ENCODE measurements at places on chromosomes 16 and 17. TPM values are rescaled to one million over a fixed set of nuclear protein-coding genes. Genes with fewer than 3 reads are reported as not detected.

The NEUROD2 gene
- under 0.01 TPM for total RNA-seq

The MRPL28 gene
- 85.7 TPM for total RNA-seq

The MGAT5B gene
- 0.32 TPM for total RNA-seq

The CBX2 gene
- 1.2 TPM for total RNA-seq

The CCL17 gene
- total RNA-seq = not detected

The SSH2 gene
- 18.6 TPM for total RNA-seq

The TEX14 gene
- total RNA-seq = under 0.01 TPM

The GP2 gene
- not detected for total RNA-seq

The TBC1D28 gene
- not detected for total RNA-seq

The DRC7 gene
- 0.32 TPM for total RNA-seq

The PDILT gene
- total RNA-seq = not detected

The TNP2 gene
- not detected for total RNA-seq

The ARL5C gene
- total RNA-seq = under 0.01 TPM

The CLEC18C gene
- total RNA-seq = under 0.01 TPM

The ZSCAN10 gene
- total RNA-seq = not detected

The PMFBP1 gene
- total RNA-seq = 0.32 TPM

The PPY gene
- not detected for total RNA-seq

The CMTM2 gene
- total RNA-seq = not detected

The TMC7 gene
- 0.52 TPM for total RNA-seq

The ABCC12 gene
- not detected for total RNA-seq

Measured in bronchial smooth muscle cell (primary cell).